Epithelial cell of esophagus (primary cell): ENCODE measurements at places on chromosomes 5 and 9.

- no peak for DNase-seq
Measured at GRCh38 chr5:171957591-171958251, 48.7 kb downstream of the FBXW11 start.

DNA sequence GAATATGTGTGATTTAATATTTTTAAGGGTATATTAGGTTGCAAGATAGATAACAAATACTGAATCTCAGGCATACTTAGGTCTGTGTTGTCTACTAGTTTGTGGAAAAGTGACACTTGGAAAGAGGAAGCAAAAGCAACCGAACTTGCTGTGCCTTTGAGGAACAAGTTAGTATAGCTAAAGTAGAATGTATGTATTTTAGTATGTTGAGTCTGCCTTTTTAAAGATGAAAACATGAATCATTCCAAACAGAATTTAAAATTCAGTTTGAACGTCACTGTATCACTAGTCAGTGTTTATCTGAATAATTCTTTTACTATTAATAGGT is 12.9 kb downstream of the TLE4 start:
- DNase-seq = no peak

DNA sequence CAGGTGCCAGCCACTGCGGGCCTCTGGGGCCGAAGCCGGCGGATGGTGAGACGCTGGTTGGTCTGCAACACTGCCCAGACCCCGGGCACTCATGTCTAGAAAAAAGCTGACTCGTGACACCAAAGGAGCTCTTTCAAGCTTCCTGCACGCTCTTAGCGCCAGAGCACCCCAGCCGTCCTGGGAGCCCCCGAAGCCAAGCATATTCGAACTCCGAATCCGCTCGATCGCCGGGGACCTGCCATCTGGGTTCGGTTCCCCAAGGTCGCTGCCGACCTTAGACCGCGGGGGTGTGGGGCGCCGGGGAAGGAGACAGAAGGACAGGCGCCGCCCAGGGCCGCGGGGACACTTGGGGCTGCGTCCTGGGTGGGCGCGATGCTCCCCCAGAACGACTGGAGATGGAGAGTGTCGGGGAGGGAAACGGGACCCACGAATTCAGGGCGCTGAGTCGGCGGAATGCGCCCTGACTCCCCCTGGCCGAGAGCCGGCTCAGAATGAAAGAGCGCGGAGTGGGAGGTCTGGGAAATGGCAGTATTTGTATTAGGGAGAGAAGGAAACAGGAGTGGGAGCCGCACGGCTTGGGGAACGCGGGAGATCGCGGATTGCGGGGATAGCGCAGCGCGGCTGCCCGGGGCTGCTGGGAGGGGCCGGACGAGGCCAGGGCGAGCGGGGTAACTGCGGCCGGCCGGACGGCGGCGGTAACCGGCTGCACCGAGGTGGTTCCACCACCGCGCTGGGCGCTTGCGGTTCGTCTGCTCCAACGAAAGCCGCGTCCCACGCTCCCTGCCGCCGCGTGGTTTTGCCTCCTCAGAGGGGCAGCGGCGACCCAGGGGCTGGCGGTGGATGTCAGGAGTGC is 20.1 kb upstream of the MARCHF6 start:
- DNase-seq = peak; percentile 36

DNA sequence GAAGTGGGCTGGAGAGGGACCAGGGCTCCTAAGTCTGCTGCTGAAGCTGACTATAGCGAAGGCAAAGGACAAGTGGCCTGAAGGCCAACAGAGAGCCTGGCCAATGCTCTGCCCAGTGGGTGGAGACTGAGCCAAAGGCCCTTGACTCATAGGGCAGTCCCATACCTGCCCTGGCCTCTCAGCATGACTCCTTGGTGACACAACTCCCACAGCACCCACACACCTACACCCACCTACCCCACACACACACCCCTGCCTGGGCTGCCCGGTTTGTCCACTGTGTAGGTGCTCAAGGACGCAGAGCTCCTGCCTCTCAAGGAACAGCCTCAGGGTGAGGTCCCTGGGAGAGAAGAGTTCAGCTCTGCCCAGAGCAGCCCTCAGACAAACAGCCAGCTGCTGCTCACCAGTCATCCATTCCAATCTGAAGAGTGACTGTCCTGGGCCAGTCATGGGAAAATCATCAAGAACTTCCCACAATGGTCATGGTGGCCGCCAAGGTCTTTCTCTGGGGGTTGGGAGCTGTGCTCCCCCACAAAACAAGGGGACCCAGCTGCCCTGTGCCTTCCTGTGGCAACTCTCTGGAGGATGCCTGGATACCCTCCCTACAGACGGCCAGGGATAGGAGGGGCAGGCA is 5.0 kb downstream of the TNIP1 start:
- peak; percentile 89 for DNase-seq

- DNase-seq = peak; percentile 51
Measured at GRCh38 chr5:59587489-59588337, 305.8 kb downstream of the PDE4D start.

- DNase-seq = no peak
Measured at GRCh38 chr5:19865336-19866089, 122.5 kb downstream of the CDH18 start.

- no peak for DNase-seq
Measured at GRCh38 chr9:128122809-128123175, 4.7 kb downstream of the PTGES2 start.

DNA sequence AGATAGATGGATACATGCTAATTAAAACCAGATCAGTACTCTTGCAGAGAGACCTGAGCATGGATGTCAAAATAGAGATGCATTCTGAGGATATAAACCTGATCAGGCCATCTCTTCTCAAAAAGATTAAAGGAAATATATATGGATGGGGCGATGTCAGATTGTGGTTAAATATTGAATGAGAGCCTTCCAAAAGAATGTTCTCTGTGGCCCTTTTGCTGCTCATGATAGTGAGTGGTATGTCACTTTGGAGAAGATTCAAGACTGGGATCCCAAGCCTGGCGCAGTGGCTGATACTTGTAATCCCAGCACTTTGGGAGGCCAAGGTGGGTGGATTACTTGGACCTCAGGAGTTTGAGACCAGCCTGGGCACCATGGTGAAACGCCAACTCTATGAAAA is 20.5 kb downstream of the ZNF131 start:
- no peak for DNase-seq

DNA sequence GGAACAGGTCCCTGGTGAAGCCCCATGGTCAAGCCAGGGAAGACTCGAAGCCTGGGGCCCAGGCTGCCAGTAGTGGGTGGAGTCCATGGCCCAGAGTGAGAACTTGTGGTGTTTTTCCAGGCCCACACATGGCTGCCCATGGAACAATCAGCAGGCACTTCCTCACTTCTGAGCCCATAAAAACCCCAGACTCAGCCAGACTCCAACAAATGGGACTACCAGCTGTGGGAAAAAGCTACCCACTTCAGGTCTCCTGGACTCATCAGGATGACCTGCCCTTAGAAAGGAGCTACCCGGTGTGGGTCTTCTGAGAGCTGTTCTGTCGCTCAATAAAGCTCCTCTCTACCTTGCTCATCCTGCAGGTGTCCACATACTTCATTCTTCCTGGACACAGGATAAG is 108.9 kb downstream of the ST8SIA4 start:
- no peak for DNase-seq

GRCh38 chr9:13690595-13690994 is 411.1 kb upstream of the MPDZ start:
- peak; percentile 56 for DNase-seq

GRCh38 chr5:2736872-2737271 is 14.6 kb downstream of the IRX2 start:
- DNase-seq = no peak

DNA sequence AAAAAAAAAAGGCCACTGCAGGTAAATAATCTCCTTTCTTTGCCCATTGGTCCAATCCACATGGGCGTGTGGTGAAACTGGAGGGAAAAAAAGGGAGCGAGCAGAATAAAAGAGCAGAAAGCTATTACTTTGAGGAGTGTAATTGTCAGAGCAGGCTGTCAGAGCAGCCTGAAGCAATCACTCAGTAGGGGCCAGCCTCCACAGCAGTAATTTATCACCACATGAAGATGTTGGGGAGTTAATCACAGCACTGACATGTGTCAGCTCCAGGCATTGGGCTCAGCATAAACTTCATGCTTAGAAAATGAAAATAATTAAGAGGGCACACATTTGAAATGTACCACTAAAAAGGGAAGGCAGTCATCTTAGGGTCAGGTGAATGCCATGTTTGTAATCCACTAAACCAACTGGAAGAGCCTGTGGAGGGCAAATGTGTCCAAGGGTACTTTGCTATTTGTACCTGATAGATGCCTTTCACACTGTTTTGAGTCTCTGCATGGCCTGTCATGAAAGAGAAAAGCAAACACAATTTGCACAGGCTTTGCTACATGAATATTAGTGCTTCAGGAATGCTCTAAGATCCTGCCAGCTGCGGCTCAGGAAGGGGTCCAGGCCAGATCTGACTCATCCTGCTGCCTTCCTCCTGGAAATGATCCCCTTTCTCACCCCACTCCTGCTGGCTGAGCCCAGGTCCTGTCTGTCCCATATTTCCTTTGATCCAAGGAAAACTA is 2.9 kb upstream of the PTGER4 start:
- DNase-seq = peak; percentile 70
